ENCODE measurements at places on chromosomes 11 and 22.

DNA sequence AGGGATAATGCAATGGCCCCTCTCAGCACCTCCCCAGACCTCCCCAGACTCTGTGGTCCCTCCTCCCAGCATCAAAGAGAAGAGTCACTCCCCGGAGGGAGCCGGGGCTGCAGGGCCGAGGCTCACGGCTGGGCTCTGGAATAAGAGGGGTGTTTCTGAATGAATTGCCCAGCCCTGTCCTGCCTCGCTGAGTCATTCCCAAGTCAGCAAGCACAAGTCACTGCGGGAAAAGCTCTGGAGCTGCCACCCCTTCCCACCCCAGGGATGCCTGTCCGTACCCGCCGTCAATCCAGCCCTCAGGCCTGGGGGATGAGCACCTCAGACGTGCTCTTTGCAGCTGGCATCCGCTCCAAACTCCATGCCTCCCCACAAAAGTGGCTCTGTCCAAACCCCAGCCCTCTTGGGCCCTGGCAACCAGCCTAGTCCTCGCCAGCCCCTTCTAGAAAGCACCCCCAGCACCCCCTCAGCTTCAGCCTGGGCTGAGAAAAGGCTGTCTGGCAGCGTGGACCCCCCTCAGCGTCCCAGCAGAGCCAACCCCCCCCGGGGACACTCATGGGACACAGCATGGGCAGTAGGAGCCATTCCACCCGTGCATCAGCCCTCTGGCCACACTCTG, 22.7 kb downstream of the CELSR1 start:
- DNase-seq = no peak

- DNase-seq = no peak
These were observed 92.5 kb downstream of the SLC17A6 start for GRCh38 chr11:22430639-22431038.

GRCh38 chr11:96112192-96113128, 188.6 kb upstream of the MTMR2 start:
- DNase-seq = no peak

DNA sequence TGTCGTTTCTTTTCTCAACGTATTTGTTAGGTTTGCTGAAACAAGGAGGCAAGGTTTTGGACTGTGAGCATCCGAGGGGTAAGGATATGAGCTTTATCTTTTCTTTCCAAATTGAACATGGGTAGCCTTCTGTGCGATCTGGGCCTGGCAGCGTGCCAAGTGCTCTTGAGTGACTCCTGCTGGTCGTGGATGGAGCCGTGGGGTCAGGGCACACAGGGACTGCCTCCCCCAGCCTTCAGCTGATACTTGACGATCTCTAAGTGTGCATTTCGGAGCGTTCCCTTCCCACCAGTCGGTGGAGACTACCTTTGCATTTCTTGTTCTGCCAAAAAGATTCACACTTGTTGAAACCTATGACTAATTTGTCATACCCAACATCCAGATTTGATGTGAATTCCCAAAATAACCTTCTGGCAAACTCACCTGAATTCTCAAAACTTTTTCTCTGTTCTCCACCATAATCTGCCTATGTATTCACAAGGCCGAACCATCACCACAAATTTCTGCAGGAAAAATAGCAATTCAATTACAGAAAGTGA, 40.1 kb upstream of the CLMP start:
- peak; percentile 19 for DNase-seq

DNA sequence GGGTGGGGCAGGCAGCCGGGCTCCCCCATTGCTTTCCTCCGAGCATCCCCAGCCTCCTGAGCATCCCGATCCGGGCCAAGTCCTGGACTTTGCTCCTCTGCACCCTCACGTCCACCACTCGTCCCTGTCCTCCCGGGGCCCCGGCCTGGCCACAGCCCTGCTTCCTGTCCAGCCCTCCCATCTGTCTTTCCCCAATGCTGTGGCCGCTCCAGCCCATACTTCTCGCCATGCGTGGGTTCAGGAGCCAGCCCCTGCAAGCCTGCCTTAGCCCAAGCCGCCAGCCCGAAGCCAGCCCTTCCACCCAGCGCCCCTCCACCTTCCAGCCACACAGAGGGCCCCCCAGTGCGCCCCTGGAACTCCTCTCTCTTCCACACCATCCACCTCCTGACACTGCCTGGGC, 23.8 kb downstream of the MRPL23 start:
- no peak for DNase-seq

DNA sequence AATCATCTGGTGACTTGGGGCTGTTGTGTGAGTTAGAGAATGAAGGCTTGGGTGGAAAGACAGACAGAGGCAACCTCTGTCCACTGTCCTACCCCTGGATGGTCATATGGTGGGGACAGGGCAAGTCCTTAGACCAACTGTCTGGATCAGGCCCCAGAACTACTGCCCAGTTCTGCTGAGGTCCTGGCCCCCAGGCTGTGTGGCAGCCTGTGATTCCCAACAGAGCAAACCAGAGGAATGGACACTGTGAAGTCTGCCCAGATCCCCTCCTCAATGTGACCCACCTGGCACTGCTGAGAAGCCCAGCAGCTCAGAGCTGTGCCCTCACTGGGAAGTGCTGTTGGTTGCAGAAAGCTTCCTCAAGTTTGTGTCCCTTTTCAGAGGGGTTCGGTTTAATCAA, 69.0 kb downstream of the GGTLC2 start:
- DNase-seq = no peak

DNA sequence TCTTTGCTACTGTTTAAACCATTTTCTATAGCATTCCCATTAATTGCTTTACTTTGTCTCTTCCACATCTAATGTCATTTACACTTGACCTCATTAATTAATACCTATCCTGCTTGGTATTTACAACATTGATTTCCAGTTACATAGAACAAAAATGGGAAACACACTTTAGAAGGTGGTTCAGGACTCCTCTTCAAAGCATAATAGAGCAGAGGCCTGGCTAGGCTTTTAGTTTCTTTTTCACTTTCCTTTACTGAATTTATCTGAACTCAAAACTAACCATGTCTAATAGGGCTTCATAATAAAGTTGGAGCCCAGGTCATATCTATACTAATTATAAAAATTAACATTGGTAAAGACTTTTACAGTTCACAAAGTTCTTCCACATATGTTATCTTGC, 648.0 kb upstream of the KIRREL3 start:
- DNase-seq = no peak

GRCh38 chr11:117879516-117880480, 3.3 kb upstream of the FXYD6 start:
- no peak for DNase-seq

GRCh38 chr11:2563213-2564007, 118.6 kb downstream of the KCNQ1 start:
- DNase-seq = no peak

All from hypothalamus (tissue), 51 donors.